ENCODE measurements at places on chromosomes 16 and 17. TPM values are rescaled to one million over a fixed set of nuclear protein-coding genes. Genes with fewer than 3 reads are reported as not detected.

DNA sequence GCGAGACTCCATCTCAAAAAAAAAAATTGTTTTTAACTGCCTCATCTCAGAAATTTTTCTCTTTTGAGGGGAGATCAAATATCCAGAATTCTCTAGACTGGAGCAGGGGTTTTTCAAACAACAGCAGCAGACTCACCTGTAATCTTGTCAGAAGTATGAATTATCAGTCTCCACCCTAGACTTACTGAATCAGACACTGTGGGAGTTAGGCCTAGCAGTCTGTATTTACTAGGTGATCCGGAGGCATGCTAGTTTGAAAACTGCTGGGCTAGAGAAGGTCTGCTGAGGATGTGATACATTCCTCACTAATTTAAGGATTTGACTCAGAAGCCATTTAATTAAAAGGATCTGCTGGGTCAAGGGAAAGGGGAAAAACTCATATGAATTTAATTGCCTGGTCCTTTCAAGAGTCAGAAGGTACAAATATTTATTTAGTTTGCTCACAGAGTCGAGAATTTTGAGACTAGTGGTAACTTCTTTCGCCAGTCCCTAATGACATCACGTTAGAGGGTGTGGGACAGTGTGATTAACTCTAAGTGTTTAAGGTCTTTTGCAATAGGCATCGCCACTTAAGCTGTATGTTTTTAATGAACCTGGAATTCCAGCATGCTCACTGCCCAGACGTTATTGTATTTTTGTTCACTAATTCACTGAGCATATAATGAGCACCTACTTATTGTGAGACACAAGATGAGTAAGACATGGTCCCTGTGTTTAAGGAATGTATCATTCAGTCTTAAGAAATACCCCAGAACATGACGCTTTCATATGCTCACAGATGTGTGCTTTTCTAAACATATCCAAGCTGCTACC lies 14.2 kb downstream of the ATP6V0A1 start:
- ATAC-seq = peak; percentile 44

GRCh38 chr17:21548236-21548635 lies 144.1 kb upstream of the KCNJ18 start:
- no peak for ATAC-seq

DNA sequence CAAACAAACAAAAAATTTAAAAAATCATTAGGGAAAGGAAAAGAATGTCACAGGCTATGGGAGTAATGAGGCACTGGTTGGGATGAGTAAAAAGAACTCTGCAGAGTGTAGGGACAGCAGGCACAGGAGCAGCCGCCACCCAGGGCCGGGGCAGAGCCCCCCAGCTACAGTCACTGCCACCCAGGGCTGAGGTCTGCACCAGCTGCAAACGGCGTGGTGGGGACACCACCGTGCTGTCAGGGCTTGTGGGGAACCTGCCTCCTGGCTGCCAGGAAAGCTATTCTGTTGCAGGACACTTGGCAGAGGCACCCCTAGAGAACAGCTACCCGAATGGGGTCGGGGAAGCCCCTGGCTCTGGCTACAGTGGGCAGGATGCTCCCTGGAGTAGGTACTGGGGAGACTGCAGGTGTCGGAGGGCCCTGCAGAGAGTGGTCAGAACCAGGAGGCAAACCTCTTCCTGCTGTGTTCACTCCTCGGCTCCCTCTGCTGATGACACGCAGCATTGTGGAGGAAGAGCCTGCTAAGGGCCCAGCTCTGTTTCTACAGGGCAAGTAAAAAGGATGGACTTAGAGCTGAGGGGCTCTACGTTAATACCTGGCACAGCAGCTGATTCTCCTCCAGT lies 32.3 kb upstream of the CAPN15 start:
- no peak for ATAC-seq

- ATAC-seq = no peak
Observed at GRCh38 chr17:63286254-63286653, 159.9 kb downstream of the CYB561 start.

CCL8 gene
- total RNA-seq = not detected

All from gastroesophageal sphincter (tissue), 4 donors.